ENCODE measurements at places on chromosomes 2 and 18.

- DNase-seq = no peak
These were observed at the start of gene REG1B for GRCh38 chr2:79087785-79088364. TSS of gene REG1B (minus strand) at chr2:79087993. CDS start at chr2:79087612, 381 bp downstream.

DNA sequence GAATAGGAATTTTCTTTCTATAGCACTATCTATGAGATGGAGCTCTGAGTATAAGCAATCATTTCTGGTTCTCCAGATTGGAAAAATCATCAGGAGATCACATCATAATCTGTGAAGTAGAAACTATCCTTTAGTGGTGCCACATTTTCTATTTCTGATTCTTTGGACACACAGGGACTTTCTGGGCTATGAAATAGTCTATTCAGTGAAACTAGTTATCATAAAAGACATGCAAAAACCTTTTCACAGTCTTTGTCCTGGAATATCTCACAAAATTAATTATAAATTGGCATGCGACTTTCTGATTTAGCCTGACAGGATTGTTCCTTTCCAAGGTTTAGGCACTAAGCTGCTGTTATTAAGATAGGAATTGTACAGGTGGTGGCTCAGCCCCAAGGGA is 428.6 kb downstream of the DLGAP1 start:
- no peak for DNase-seq

- DNase-seq = no peak
These were observed 1176.5 kb upstream of the TMEFF2 start for GRCh38 chr2:193371200-193371599.

DNA sequence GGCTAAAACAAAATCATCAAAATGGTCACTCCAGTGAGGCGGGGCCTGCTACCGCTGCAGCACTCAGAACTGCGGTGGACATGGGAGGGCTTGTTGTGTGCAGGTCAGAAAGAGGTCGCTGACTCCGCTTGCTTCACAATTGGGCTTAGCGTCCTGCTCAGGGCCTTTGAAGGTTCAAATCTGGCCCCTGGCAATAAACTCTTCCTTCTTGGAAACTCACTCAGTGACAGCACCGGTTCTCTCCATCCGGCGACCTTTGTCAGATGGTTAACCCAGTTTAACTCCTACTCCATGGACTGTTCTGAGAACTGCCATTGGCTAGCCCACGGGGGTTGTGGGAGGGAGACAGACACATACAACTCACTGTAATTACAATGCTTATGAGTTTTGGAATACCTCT is 29.0 kb upstream of the LAPTM4A start:
- no peak for DNase-seq

DNA sequence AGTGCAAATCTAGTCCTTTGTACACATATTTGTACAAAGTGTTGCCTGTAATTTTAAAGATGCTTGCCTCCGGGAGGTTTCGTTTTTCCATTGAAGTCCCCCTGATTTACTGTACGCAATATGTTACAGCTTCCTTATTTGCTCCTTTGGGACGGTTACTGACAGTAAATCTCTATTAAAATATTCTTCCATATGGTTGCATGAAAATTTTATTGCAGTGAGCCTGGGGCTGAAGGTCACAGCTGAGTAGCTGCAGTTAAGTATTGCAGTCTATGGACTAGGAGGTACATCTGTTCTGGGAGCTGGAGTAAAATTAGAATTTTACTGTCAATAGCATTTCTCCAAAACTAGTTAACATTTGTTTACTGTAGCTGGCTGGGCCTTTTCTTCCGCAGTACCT is 119.2 kb downstream of the ETAA1 start:
- no peak for DNase-seq

Data from activated T-cell treated with anti-CD3 and anti-CD28 coated beads, Interleukin-2, amount 50 U/mL, for 4 hours (primary cell).